Endothelial cell (in vitro differentiated cells): ENCODE measurements at places on chromosomes 5 and 9. TPM values are rescaled to one million over a fixed set of nuclear protein-coding genes. Genes with fewer than 3 reads are reported as not detected.

GRCh38 chr9:27476870-27477515 lies 47.1 kb upstream of the IFNK start:
- H3K36me3 ChIP-seq = peaks cover 11% of the 10 kb centered on the region
- no peak for DNase-seq
- H3K27me3 ChIP-seq = no peaks in the 10 kb centered on the region
- H3K4me3 ChIP-seq = no peak overlapping the region
- H3K27ac ChIP-seq = no peak overlapping the region

- peaks cover 3% of the 10 kb centered on the region for H3K36me3 ChIP-seq
- peaks cover 4% of the 10 kb centered on the region for H3K27me3 ChIP-seq
- H3K4me3 ChIP-seq = no peak overlapping the region
- H3K4me1 ChIP-seq = peaks cover 4% of the 10 kb centered on the region
These were observed 10.0 kb upstream of the P4HA2 start for GRCh38 chr5:132237670-132238069.

The EPB41L4B gene
- 0.41 TPM for total RNA-seq

- no peak for DNase-seq
- no peaks in the 10 kb centered on the region for H3K36me3 ChIP-seq
- no peak overlapping the region for H3K27ac ChIP-seq
- H3K4me3 ChIP-seq = no peak overlapping the region
- no peaks in the 10 kb centered on the region for H3K4me1 ChIP-seq
These were observed 40.7 kb downstream of the NR3C1 start for GRCh38 chr5:143362664-143363227.

DNA sequence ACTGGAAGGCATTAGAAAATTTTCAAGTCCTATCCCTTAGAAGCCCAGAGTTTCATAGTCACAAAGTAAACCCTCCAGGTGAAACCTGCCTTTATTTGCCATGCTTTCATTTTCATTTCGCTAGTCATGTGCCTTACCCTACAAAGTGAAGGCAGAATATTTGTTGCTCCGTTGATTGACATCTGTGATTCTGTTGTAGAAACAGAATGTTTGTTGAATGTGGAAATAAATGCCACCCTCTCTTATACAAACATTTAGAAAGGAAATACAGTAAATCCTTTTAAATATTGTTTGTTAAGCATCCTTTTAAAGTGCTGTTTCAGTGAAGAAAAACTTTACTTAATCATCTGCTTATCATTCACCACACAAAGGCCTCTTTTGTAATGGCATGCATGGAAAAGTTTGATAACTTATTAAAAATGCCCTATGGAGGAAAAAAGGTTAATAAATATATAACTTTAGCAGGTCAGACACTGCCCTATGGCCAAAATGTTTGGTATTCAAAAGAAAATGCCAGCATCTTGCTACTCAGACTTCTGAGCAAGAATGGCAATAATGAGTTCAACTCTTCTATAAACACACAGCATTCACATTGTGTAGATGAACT lies 34.3 kb upstream of the CAST start:
- H3K36me3 ChIP-seq = peaks cover 7% of the 10 kb centered on the region
- H3K27me3 ChIP-seq = peaks cover 1% of the 10 kb centered on the region
- H3K4me1 ChIP-seq = no peaks in the 10 kb centered on the region
- H3K4me3 ChIP-seq = no peak overlapping the region
- no peak overlapping the region for H3K27ac ChIP-seq

- no peak overlapping the region for H3K27ac ChIP-seq
- H3K4me3 ChIP-seq = no peak overlapping the region
- no peak for DNase-seq
- no peaks in the 10 kb centered on the region for H3K4me1 ChIP-seq
- H3K36me3 ChIP-seq = no peaks in the 10 kb centered on the region
These were observed 674.9 kb downstream of the SEMA5A start for GRCh38 chr5:8870959-8871355.

GRCh38 chr9:120616966-120617935 lies 37.3 kb upstream of the CDK5RAP2 start:
- no peak overlapping the region for H3K27ac ChIP-seq
- no peak overlapping the region for H3K4me3 ChIP-seq
- no peak for DNase-seq
- no peaks in the 10 kb centered on the region for H3K4me1 ChIP-seq
- no peaks in the 10 kb centered on the region for H3K36me3 ChIP-seq
- H3K27me3 ChIP-seq = peaks cover 1% of the 10 kb centered on the region

The FEM1C gene
- total RNA-seq = 16.8 TPM

The FOXE1 gene
- total RNA-seq = not detected

The MAP1B gene
- 251 TPM for total RNA-seq

GRCh38 chr5:82355496-82355895 lies 77.3 kb upstream of the RPS23 start:
- no peak overlapping the region for H3K27ac ChIP-seq
- H3K27me3 ChIP-seq = peaks cover 3% of the 10 kb centered on the region
- peaks cover 31% of the 10 kb centered on the region for H3K4me1 ChIP-seq
- H3K4me3 ChIP-seq = no peak overlapping the region
- no peaks in the 10 kb centered on the region for H3K36me3 ChIP-seq

DNA sequence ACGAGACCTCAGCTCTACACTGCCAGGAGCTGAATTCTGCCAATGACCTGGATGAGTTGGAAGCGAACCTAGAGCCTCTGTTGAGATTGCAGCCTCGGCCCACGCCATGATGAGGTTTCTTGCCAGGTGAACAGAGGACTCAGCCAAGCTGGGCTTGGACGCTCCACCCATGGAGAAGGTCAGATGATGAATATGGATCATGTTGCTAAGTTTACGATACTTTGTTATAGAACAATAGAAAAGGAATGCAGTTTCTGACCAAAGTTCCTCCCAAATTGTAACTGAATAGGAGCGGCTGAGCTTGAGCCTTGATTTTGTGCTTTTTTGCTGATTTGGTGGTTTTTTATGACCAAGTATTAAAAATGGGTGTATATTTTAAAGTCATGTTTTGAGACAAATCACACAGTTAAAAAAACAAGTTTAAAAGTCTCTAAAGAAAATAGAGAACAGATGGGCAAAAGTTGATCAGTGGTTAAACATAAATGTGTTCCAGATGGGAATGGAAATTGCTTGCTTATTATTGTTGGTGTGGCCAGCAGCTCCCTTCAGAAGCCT lies 32.9 kb downstream of the ROPN1L start:
- H3K27ac ChIP-seq = no peak overlapping the region
- peaks cover 7% of the 10 kb centered on the region for H3K36me3 ChIP-seq
- DNase-seq = no peak
- peaks cover 4% of the 10 kb centered on the region for H3K4me1 ChIP-seq
- peaks cover 4% of the 10 kb centered on the region for H3K27me3 ChIP-seq
